Tongue (tissue), 3 donors: ENCODE measurements at places on chromosomes 6 and 20. TPM values are rescaled to one million over a fixed set of nuclear protein-coding genes. Genes with fewer than 3 reads are reported as not detected.
A peak's percentile ranks its signal among the peaks of the same experiment; 100 is the strongest.

DNA sequence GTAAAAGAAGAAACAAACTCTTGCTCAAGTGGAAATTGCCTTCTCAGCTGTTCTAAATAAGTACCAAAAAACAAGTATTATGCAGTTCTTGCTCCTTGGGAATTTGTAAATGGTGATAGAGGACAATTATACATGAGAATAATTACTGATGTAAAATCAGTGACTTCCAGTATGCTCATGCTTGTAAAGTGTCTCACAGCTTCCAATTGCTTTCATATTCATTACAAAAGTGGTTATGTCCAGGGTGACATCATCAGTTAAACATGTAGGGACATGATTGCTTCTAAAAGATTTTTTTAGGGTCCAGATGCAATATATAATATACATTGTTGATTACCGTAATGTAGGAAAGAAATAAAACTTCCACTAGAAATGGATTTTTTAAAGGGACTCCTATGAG is 122.8 kb upstream of the B3GAT2 start:
- no peak for DNase-seq

DNA sequence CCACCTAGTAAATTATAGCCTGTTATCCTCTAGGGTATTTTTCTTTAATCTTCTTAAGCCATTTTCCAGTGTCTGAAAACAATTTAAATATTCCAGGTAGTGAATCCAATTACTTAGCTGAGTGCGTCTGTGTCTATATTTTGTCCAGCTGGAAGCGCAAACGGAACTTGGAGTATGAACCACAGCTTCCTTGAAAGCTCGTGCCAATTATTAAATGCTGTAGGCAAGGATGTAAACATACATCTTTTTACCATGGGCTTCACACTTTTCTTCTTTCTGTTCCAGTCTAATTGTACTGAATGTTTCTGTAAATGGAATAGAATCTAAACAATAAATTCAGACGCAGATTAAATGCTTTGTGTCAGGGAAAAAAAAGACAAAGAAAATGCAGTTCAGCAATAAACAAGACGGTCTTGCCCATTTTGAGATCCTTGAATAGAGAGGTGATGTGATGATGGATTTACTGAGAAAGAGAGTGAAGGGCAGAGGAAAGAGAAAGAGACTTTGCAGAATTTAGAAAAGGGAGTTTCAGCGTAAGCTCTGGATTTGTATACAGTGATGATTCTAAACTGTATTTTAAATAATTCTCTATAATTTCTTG is 1.9 kb downstream of the PLCB1 start:
- peak; percentile 66 for DNase-seq

GRCh38 chr6:140670021-140670420 is 1295.6 kb upstream of the CITED2 start:
- no peak for DNase-seq

DNA sequence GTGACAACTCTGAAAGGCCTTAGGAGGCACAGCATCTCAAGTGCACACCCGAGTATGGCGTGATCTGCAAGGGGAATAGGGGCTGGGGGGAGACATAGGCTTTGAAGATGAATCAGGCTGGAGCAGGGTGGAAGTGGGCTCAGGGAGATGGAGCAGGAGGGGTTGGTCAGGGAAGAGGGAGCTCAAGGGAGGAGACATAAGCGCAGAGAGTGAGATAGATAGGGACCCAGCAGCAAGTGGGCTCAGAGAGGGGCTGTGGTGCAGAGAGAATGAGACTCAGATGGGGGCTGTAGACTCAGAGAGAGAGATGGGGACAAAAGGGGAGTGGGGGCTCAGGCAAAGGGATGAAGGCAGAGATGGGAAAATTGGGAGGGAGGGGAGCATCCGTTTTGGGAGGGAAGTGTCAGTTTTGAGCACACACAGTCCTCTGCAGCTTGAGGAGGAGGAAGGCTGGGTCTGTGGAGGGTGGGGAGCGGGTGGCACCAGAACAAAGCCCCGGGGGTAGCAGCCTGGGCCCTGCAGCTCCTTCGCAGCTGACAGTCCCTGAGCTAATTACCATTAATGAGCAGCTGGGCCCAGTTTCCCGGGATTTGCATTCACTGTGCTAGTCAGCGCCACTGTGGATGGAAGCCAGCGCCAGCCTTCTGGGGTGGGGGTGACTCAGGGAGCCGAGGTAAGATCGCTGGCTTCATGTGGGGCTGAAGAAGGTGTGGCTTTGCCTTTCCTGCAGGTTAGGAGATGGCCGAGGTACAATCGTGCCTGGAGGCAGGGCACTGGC is 18.7 kb downstream of the SRXN1 start:
- DNase-seq = no peak

- DNase-seq = no peak
Observed at GRCh38 chr6:6788394-6789032, 200.0 kb downstream of the LY86 start.

- no peak for DNase-seq
Observed at GRCh38 chr6:144027932-144028587, 20.0 kb upstream of the PLAGL1 start.

GRCh38 chr6:18515767-18516166 is 128.6 kb downstream of the RNF144B start:
- DNase-seq = no peak

DNA sequence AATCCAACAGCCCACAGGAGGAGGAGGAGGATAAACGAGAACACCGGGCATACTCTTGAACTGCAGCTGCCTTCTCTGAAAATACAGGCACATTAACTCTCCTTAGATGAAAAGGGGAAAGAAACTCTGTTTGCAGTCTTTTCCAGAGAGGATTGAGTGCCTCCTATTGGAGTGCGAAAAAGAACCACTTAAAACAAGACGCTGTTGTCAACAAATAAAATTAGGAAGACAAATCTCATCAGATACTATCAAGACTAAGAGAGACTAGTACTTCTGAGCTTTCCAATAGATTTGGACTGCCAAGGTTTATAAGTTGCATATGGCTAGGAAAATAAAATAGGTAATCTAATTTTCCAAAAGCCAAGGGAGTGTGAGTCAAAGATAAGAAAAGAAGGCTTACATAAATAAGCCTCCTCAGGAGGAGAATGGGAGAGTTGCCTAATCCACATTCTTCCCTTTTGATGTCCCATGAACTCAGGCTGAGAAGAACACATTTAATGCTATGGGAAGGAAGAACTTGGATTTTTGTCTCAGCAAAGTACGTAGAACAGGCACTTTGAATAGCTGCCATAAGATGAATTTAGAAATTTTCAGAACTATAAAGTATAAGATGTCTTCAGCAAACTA is 154.7 kb downstream of the ARHGAP18 start:
- DNase-seq = no peak

- DNase-seq = no peak
Observed at GRCh38 chr6:97630604-97631003, 347.6 kb upstream of the MMS22L start.

GRCh38 chr20:44413575-44414345 is 58.3 kb downstream of the HNF4A start:
- no peak for DNase-seq

GRCh38 chr6:354631-355280 is 36.8 kb upstream of the IRF4 start:
- DNase-seq = no peak

DNA sequence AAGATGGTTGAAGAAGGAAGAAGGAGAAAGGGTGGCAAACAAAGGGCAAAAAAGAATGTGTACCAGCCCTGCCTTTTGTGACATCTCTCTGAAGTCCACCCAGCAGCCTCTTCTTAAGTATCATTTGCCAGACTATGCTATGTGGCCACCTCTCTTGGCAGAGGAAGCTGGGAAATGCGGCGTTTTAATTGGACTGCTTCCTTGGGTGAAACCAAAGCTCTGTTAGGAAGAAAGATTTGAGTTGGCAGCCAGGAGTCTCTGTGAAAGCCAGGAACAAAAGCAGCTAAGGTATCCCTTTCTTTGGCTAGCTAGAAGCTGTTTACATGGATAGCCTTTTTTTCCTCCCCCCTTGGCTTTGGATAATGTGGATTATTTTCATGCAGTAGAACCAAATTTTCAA is 67.5 kb upstream of the GTSF1L start:
- DNase-seq = no peak

- no peak for DNase-seq
Observed at GRCh38 chr20:35311822-35312221, 19.6 kb upstream of the FAM83C start.

DNA sequence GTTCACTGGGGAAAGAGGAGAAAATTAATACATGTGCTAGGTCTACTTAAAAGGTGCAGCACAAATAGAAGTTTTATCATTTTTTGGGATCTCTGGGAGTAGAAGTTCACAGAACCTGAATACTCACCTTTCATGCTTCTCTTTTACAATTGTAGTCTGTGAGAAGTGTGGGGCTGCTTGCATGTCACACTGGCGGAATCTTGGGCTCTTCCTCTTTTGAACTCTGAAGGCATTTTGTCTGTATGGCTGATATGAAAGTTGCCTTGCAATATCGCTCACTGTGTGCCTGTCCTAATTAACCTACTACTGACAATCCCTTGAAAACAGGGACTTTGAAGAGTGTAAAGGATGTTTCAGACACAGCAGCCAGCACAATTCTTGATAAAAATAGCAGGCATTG is 65.9 kb upstream of the CLDN20 start:
- no peak for DNase-seq

DNA sequence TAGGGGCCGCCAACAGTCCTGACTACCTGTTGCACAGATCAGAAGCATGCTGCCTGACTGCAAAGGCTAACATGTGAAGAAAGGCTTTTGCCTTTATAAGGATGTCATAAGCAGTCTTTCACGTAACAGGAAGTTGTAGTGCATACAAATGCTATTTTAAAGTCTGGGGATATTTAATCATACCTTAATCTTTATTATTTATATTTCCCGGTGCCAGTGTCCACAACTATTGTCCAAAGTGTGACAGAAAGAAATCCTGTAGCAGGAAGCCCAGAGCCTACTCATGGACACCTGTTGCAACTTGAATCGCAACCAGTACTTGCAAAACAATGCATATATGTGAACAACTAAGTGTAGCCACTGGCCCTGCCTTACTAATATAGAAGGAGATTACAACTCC is 235.8 kb downstream of the ALDH8A1 start:
- peak; percentile 49 for DNase-seq

GRCh38 chr6:84033523-84034451 is at the start of gene MRAP2:
TSS of gene MRAP2 (plus strand) at chr6:84033772. CDS start at chr6:84055319, 21,547 bp downstream.
- DNase-seq = peak; percentile 68

DNA sequence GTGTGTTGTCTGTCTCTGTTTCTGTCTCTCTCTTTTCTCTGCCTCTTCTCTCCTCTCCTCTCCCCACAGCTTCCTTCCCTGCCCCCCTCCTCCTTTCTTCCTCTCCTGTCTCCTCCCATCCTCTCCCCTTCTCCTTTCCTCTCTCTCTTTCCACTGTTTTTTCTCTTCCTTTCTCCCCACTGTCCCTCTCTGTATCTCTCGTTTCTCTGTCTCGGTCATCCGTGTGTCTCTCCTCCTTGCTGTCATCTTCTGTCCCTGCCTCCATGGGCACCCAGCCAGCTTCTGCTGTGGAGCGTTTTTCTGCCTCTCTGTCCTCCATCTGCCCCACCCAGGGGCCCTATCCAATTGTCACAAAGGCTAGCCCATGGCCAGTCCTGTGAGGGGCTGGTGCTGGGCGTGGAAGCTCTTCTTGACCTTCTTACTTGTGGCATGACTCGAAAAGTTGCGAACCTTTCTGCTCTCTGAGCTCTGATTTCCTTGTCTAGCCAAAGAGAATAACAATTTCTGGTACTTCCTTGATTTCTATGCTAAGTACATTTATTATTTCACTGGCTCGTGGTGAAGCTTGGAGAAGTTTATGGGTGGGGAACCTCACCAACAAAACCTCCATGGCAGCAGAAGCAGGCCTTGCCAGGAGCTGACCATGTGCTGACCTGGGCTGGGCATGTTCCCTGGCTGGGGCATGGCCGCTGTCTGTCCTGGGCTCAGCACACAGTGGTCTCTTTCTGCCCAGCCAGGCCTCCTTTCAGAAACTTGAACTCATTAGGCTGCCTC is 69.3 kb downstream of the CEBPB start:
- no peak for DNase-seq

GRCh38 chr6:132863895-132864294 is 49.5 kb downstream of the RPS12 start:
- no peak for DNase-seq

- DNase-seq = no peak
Observed at GRCh38 chr20:39909447-39909846, 779.6 kb downstream of the MAFB start.

GRCh38 chr20:23121751-23122320 is 35.7 kb upstream of the CD93 start:
- no peak for DNase-seq

GRCh38 chr6:169220068-169220964 is 33.3 kb downstream of the THBS2 start:
- DNase-seq = no peak

- no peak for DNase-seq
Observed at GRCh38 chr6:5525209-5525608, 263.9 kb downstream of the FARS2 start.

- DNase-seq = no peak
Observed at GRCh38 chr6:161000632-161001031, 9.1 kb downstream of the MAP3K4 start.

- DNase-seq = peak; percentile 40
Observed at GRCh38 chr6:165726965-165727381, 63.9 kb upstream of the PDE10A start.

DNA sequence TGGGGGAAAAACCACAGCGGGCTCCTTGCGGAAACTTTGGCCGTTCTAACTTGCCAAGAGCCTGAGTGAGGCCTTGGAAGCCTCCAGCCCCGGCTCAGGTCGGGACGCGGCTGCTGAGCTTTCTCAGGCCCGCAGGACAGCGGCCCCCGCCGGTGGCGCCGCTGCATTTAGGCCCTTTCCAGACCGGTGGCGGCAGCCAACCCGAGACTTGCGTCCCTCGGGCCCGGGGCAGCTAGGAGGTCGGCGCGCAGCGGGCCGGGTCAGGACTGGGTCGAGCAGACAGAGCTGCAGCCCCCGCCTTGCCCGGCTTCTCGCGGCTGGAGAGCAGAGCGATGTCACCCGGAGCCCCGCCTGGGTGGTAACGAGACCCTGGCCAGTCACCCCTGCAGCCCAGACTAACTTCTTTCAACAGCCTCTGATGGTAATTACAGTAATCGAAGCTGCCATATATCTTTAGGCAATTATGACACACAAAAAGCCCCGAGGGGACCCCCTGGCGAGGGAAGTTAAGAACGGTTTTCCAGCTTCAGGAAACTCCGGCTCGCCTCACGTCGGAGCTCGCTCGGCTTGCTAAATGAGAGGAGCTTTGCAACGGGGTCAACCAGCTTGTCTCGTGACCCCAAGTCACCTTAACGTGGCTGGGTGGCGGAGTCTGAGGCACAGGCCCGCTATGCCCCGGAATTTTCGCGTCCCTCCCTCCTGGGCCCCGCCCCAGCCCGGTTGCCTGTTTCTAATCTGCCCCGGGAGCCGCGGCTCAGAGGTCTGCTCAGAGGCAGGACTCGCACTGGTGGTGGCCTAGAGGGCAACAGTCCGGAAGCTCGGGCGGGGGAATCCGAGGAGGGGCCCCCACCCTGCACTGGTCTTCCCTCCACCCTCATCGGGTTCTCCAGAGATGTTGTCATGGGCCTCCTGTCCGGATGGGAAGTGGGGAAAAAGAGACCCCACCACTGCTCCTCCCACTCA is 3.0 kb downstream of the NR2E1 start:
- DNase-seq = peak; percentile 48

The TREM1 gene
- total RNA-seq = 1.7 TPM

The ASF1A gene
- total RNA-seq = 27.5 TPM

The MARCKS gene
- 127 TPM for total RNA-seq

The DLK2 gene
- 5.2 TPM for total RNA-seq

The ARHGAP40 gene
- total RNA-seq = 7.1 TPM

The CTSZ gene
- total RNA-seq = 90.7 TPM

The C20orf202 gene
- total RNA-seq = not detected

The SOX12 gene
- 7.1 TPM for total RNA-seq

The ANKRD66 gene
- 0.31 TPM for total RNA-seq

The SEL1L2 gene
- not detected for total RNA-seq

The TRAPPC3L gene
- total RNA-seq = 0.31 TPM

The RPRD1B gene
- 46.3 TPM for total RNA-seq

The SLC12A5 gene
- 0.21 TPM for total RNA-seq

The TPMT gene
- total RNA-seq = 4.2 TPM

The PDE7B gene
- total RNA-seq = 14.6 TPM
